ENCODE measurements at places on chromosomes 1 and 21. TPM values are rescaled to one million over a fixed set of nuclear protein-coding genes. Genes with fewer than 3 reads are reported as not detected.

DNA sequence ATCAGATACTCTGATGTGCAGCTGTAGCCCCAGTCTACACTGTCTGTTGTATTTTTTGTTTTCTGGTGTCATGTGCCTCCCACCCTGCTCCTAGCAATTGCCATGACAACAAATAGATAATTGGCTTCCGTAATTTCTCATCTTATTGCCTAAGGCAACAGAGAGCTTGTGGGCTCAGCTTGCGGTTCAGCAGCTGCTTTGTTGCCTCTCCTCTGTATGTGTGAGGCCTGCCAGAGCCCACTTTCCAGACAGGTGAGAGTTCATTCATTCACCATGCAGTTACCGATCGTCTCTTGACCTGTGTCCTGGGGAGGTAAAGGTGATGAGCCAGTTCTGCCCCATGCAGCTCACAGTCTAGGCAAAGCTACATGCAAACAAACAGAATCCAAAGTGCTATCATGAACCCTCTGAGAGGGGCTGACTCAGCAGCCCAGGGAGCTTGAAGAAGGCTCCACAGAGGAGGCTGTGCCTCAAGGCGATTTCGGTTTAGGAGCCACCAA, 11.9 kb downstream of the LGALS8 start:
- ATAC-seq = no peak

SLC6A17 gene
- total RNA-seq = under 0.01 TPM

DNA sequence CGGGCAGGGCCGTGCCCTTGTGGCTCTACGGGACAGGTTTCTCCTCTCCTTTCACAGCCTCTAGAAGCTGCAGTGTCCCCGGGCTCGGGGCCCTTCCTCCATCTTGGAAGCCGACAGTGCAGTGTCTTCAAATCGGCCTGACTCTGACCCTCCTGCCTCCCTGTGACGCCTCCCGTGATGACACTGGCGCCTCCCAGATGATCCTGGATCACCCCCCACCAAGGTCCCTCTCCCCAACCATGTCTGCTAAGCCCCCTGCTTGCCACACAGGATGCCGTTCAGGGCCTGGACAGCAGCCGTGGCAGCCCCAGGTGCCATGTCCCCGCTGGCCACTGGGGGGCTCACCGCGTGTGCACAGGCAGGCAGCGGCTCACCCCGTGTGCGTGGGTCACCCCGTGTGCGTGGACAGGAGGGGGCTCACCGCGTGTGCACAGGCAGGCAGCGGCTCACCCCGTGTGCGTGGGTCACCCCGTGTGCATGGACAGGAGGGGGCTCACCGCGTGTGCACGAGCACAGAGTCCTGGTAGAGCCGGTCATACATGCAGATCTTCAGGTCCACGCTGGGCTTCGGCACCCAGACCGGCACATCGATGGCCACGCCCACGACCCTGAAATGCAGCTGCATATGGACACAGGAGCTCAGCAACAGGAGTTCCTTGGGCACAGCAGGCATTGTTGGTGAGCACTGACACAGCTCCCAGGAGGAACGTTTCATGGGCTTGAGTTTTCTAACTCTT, 24.9 kb upstream of the TMEM52 start:
- ATAC-seq = peak; percentile 76

DNA sequence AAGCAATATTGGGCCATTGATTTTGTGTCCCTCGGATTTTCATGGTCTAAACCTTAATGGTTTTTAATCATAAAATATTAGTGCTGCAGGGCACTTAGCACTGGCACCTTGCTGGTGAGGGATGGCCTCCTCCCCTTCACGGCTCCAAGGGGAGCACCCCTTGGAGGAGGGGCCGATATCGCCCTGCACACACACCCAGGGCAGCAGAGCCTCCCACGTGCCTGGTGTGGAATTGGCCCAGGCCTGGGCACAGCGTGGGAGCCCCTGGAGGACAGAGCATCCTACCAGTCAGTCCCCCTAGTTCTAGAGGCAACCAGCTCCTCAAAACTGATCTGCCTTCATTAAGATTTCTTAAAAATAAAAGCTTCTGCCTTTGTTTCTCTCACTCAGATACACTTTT, 90.7 kb upstream of the CSF3R start:
- no peak for ATAC-seq

NGF gene
- total RNA-seq = 3.2 TPM

PKN2 gene
- total RNA-seq = 47.8 TPM

DNA sequence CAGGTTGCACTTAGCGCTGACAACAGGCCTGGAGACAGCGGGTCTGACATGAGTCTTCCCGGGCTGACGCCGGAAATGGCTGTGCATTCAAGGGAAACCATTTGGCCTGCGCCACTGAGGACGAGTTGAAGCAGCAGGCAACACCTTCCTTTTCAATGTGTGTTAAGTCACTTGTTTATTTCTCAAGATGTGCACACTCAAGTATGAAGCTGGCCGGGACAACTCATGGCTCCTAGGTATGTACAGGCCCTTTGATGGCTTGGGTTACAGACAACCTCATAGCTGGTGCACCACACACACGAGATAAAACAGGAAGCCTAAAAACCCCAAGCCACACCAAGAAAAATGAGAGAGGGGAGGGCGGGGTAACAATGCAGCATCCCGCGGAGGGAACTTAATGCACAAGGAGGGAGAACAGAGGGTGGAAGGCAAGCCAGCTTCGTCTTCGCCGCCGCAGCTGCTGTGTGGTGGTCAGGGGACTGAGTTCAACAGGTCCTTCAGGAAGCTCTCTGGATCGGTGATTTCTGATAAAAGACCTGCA, 118.0 kb upstream of the IFFO2 start:
- no peak for ATAC-seq

All from gastroesophageal sphincter (tissue), 4 donors.